Cerebellar nuclear complex (tissue), 1 donor: ENCODE measurements at places on chromosomes 3 and 15.

- DNase-seq, result no peak
Measured at GRCh38 chr3:178562143-178562946, 26.1 kb downstream of the KCNMB2 start.

DNA sequence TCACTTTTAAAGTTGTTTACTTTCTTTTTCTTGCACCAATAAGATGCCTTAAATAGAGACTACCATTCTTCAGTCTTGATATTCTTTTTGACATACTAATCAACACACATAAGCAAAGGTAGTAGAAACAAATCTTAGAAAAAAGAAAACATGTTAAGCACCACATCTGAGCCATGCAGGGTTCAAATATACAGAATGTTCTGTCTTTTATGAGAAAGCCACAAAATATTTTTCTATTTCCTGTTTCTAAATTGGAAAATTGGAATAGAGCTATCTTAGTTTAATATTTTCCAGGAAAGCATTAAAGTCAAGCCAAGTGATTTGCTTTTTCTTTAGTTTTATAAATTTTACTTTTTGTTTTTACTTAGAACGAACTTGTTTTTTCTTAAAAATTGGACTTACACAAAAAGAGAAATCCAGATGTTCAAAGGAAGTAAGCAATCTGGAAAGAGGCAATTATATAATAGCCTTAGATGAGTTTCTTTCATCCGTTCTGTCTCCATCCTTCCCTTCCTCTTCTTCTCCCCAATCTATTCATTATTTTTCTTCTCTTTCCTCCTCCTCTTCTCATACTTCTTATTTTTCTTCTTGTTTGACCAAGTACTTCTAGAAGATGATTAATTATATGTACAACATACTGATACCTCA, 731.7 kb downstream of the SQOR start:
- no peak for DNase-seq

- DNase-seq, result no peak
Measured at GRCh38 chr3:54784021-54784420, 143.8 kb downstream of the LRTM1 start.

DNA sequence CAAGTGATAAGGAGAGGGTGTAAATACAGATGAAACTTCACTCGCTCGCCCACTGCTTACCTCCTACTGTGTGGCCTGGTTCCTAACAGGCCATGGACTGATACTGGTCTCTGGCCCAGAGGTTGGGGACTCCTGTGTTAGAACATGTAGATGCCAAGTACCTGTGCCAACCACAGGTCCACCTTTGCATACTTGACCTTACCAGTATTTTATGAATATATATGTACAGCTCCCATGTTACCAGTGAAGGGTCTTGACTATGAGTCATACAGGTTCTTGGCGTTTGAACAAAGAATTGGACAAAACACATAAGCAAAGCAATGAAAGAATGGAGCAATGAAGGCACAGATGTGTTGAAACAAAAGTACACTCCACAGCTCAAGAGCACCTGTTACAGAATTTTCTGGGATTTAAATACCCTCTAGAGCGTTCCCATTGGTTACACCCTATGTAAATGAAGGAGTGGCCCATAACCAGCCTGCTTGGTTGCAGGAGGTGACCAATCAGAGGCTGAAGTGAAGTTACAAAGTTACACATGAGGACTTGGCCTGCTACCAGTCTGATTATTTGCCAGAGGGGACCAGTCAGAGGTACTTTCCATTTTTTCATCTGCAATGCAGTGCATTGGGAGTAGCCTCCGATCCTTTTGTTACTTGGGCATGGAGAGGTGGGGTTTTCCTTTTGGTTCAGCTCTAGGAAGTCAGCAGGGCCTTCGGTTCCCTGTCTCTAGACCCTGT, 1.7 kb upstream of the GFM1 start:
- no peak for DNase-seq

GRCh38 chr3:123883701-123884202, 380 bp downstream of the MYLK start:
- DNase-seq, result no peak
